Activated CD4-positive, alpha-beta T cell treated with anti-CD3 and anti-CD28 coated beads for 48 hours (primary cell): ENCODE measurements at places on chromosomes 7 and 10.
A peak's percentile ranks its signal among the peaks of the same experiment; 100 is the strongest.

DNA sequence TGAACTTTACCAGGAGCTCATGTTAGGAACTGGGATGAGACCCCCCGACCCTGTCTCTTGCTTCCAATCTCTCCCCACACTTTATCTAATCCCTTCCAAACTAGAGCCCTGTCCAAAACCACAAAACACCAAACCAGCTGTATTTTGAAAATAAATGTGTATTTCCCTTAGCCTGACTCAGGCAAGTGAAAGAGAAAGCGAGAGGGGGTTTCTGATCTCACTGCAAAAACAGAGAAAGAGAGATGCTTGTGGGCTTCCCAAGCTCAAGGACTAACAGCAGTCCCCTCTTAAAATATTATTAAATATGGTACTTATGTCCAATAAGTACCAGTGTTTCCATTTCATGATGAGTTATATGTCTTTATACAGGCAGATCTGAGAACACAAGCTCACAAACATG, 122.0 kb downstream of the AGMO start:
- no peak for DNase-seq

- DNase-seq, result no peak
Observed at GRCh38 chr7:81600608-81601007, 169.2 kb downstream of the HGF start.

- no peak for DNase-seq
Observed at GRCh38 chr10:63434866-63435854, 30.6 kb downstream of the JMJD1C start.

DNA sequence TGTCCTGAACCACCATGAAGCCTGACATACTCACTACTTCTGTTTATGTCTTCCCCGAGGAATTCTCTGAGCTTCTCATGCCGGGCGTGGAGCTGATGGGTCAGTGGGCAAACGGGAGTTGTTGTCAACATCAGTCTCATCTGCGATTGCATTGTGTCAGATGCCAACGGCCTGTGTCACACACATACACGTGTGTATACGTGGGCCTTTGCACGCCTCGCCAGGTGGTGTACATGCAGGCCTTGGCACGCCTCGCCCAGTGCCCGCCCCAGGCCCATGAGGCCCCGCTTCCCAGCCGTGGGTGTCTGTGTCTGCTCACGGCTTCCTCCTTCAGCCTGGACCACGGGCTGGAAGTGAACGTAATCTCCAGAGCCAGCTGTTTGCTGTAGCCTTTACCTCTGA, 7.5 kb upstream of the CSGALNACT2 start:
- DNase-seq, result no peak

GRCh38 chr10:126309228-126309883, 78.9 kb downstream of the ADAM12 start:
- no peak for DNase-seq

GRCh38 chr7:82152858-82153257, 290.7 kb downstream of the CACNA2D1 start:
- no peak for DNase-seq

GRCh38 chr10:61125560-61126170, 181.7 kb upstream of the RHOBTB1 start:
- no peak for DNase-seq

DNA sequence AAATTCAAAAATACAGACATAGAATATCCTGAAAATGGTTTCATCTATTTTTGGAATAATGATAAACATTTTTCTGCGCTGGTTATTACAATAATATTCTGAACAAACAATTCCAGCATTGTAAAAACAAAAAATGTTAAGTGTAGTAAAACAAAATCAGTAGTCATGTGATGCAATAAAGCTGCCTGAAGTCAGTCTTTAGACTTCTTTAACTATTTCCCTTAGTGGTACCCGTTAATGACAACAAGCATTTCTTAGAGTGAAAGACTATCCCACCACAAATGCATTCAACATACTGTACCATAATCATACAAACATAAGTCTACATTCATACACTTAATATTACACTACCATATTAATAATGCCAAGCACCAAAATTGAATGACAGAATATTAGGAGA, 1.6 kb downstream of the SKAP2 start:
- no peak for DNase-seq

GRCh38 chr10:2888403-2889004, 178.8 kb upstream of the PFKP start:
- DNase-seq, result no peak

DNA sequence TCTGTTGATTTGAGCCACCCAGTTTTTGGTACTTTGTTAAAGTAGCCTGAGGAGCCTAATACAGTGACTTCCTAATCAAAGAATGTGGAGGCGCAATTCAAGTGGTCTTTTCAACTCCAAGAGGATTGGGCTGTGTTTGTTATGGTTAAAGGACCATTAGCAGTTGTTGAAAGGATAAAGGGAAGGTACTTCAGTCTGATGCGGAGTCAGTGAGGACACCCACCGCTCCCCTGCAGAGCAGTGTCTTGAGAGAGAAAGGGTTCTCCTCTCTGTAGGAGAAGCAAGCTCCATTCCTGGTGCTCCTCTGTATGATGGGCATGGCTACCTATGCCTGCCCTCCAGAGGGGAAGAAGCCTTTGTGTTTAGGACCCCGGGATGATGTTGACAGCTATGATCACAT, 590.6 kb upstream of the C7orf33 start:
- no peak for DNase-seq

DNA sequence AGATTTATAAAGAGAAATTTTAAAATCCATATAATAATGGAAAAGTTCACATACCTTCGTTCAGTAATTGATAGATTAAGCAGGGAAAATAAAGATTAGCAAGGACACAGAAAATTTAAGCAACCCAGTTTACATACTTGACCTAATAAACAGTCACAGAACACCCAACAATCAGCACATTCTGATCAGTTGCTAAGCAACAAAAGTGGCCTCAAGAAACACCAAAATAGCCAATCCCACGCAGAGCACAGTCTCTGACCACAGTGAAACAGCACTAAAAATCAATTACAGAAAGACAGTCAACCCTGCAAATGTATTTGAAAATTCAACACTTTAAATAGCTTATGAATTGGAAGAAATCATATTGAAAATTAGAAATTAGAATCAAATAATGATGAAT, 39.3 kb upstream of the DRGX start:
- DNase-seq, result no peak

- DNase-seq, result no peak
Observed at GRCh38 chr7:80827239-80827633, 91.6 kb downstream of the SEMA3C start.

DNA sequence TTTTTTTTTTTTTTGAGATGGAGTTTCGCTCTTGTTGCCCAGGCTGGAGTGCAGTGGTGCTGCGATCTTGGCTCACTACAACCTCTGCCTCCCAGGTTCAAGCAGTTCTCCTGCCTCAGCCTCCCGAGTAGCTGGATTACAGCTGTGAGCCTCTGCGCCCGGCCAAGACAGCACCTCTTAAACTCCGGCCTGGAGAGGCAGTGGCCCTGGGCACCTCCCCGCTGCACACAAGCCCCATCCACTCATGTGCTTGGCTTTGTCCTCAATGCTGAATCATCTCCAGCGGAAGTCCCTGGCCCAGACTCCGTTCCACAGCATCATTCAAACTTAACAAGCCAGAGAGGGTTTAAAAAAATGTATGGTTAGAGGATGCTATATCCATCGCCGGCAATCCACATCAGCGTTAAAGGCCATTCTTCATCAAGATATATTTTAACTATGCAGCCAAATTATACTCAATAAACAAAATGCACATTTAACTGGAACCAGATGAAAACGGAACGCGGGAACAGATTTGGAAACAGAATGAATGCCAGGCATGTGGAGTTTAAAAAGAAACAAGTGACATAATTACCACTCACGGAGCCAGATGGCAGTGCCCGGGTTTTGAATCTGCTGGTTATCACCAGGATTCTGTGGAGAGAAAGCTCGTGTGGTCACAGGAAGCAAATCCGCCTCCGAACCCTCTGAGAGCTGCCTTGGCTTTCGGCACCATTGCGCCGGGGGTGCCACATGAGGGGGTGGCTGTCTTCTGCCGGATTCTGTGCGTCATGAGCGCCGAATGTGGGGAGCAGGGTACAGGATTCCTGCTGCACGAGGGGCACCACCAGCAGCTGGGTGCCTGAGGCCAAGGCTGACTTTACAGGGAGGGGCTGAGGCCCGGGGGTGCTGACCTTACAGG, 45.6 kb upstream of the CFAP46 start:
- no peak for DNase-seq

- DNase-seq, result no peak
Observed at GRCh38 chr7:115662120-115662519, 368.4 kb downstream of the TFEC start.

DNA sequence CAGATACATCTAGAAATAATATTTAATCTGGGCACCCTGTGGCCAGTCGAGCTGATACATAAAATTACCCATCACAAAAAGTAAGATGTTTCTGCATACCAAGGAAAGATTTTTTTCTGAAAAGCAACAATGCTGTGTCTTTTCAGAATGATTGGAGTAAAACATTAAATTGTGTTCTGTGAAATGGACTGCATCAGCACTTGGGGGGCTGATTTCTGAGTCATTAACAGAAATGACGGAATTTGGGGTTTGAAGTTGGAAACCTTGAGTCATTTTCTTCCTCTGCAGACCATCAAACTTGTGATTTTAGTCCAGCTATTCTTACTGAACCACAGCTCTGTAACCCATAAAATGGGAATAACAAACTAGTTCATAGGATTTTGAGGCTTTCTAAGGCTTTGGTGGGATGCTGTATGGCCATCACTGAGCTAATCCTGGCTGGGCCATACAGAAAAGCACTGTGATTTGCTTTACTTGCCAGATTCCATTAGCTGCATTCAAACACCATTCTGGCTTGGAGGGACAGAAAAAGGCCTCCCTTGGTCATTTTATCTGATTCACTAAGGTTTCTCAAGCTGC, 739.4 kb upstream of the IGFBP3 start:
- no peak for DNase-seq

DNA sequence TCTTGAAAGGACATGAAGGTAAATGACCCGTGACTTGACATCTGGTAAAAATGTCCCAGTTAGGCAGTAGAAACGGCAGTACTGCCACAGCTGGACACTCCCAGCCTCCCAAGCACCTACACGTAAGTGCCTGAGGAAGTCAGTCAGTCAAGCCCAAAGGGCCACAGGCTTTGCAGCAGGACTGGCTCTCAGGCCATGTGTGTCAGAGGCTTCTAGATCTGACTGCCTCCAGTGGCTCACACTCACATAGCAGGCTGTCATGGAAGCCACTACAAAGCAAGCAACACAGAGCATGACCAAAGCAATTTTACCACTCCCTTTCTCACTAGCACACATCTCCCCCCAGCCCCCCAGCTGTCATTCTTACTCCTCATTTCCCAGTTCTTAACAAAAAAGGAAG, 17.8 kb upstream of the CCNJ start:
- DNase-seq, result peak; percentile 16

DNA sequence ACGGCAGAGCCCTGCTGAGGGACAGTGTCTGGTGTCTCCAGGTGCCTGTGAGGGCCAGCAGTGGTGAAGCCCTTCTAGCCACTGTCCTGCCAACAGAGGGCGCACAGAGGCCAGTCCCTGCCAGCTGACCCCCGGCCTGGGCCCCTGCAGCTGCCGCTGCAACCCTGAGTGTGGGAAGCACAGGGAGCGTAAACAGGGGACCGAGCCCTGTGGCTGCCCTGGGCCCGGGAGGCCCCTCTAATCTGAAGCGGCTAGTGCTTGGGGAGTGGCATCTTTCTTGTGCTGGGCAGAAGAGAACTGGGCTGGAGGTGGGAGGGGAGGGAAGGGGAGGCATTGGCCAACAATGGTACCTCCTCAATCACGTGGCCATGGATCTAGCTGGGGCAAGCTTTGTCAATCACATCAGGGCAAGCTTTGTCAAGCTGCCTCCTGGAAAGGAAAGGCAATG, 34.6 kb downstream of the TRIM8 start:
- peak; percentile 33 for DNase-seq

- DNase-seq, result no peak
Observed at GRCh38 chr7:159247910-159248309, 103.2 kb upstream of the VIPR2 start.

- DNase-seq, result peak; percentile 17
Observed at GRCh38 chr7:100966542-100967291, 2.6 kb upstream of the MUC12 start.

- DNase-seq, result no peak
Observed at GRCh38 chr10:72954596-72955554, at the start of gene PLA2G12B. Gene PLA2G12B (minus strand): TSS chr10:72954806. CDS start chr10:72954685, 121 bp downstream.

- DNase-seq, result no peak
Observed at GRCh38 chr10:130960531-130960930, 351.0 kb downstream of the TCERG1L start.

DNA sequence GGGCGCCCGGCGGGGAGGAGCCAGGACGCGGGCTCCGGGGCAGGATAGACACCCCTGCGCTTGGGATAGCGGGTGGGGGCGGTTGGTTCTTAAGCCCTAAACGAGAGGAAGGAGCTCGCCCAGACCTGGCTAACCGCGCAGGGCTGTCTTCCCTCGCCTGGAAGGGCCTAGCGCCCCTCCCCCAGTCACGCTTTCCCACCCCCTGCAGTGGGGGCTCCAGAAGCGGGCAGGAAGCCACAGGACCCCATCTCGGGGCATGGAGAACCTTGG, 6.5 kb downstream of the SHH start:
- no peak for DNase-seq

DNA sequence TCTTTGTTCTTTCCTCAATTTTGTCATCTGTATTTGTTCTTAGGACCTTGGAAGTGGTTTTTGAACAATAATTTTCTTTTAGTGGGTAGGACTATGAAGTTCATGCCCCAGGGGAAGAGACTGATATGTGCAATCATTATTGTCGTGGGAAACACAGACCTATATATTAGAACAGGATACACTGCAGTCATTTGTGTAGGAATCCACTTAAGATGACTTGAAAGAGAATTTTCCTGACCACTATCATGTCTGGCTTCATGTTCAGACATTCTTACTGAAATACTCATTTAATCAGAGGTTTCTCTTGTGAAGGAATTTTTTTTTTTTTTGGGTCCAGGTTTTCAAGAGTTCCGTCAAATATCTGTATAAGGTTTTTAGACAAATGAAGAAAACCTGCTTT, 163.6 kb downstream of the SUGCT start:
- no peak for DNase-seq

GRCh38 chr10:78199005-78199725, 165.5 kb downstream of the RPS24 start:
- no peak for DNase-seq

- DNase-seq, result no peak
Observed at GRCh38 chr7:47327698-47328391, 254.1 kb downstream of the TNS3 start.

DNA sequence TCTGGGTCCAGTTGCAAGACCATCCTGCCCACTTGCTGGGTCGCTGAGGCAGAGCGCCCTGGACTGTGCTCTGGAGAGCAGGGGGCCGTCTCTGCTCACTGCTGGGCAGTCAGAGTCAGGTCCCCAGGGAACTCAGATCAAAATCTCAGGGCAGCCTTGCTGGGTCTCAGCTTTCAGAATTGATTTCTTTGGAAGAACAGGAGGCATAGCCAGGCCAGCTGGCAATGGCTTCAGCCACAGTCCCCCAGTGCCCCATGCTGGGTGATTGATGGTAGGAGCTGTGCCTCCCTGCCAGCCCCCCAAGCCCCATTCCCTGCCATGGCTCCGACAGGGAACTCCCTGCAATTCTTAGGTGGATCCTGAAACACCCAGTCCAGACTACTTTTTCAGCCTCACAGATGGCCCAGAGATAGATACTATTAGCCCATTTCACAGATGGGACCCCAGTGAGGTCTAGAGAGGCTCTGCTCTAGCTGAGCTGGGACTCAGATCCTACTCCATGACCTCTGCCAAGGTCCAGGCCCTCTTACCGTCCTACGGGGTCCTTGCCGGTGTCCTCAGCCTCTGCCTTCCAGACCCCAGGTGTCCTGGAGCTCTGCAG, 467 bp downstream of the MMRN2 start:
- DNase-seq, result no peak

GRCh38 chr10:122861711-122862161, 16.1 kb upstream of the CUZD1 start:
- no peak for DNase-seq
